ENCODE measurements at places on chromosomes 12 and 14.

DNA sequence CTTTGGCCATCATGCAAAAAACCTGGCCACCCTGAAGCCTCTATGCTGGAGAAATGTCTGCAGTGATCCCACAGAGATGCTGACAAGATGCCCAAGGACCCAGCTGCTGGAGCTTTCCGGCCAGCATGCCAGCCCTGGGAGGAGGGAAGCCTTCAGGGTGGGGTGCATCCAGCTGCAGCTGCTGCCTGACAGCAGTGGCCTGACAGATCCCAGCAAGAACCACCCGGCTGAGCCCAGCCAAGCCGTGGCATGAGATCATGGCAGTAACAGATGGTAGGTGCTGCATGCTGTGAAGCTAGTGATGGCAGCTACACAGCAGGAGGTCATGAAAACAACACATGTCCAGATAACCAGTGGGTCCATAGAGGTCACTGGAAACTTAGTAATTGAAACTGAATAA lies 13.8 kb downstream of the CLBA1 start:
- DNase-seq, result no peak

- DNase-seq, result no peak
Measured at GRCh38 chr12:95083938-95084337, 10.5 kb upstream of the NR2C1 start.

- no peak for DNase-seq
Measured at GRCh38 chr12:7729746-7730145, 17.4 kb downstream of the CLEC4C start.

DNA sequence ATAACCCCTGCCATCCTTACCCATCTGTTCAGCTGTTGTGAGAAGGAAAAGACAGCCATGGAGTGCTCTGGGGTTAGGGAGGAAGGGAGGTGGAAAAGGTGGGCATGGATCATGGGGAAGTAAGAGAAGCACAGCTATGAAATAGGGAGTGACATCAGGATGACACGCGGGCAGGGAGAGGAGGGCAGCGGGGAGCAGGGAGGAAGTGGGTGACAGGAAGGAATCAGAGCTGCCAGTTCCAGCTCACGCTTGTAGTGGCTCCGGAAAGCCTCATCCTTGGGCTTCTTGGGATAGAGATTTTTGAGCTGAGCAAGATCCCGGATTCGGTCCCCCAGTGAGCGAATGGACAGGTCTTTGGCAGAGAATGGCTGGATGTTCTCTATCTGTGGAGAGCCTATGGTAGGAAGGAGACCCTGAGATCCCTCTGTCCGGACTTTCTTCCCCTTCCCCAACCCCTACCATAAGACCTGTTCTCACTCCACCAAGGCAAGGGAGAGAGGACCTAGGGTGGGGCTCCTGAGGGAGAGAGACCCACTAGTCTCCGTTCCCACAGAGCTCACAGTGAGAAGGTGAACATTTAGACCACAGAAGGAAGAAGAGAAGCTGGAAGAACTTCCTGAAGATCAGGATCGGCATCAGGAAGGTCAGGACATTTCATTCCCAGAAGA lies 10.3 kb downstream of the NAB2 start:
- DNase-seq, result no peak

- DNase-seq, result no peak
Measured at GRCh38 chr14:67167420-67168109, 21.7 kb upstream of the GARIN2 start.

DNA sequence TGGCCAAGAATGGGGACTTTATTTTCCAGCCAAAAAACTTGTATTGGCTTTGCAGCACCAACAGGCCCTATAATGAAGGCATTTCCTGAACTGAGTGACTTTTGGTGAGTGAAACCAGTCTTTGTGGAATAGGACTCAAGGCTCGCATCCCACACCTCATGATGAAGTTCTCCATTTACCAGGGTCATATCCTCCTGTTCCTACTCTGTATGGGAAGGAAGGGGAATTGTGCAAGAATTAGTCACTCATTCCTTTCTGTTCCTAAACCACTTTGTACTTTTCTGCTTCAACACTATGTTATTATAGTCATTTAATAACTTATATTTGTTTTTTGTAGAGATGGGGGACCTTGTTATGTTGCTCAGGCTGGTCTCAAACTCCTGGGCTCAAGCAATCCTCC lies 2.3 kb upstream of the SPATS2 start:
- DNase-seq, result no peak

All from sciatic nerve (tissue), 2 donors.